Suppressor macrophage treated with lipopolysaccharide for 1 hour (primary cell): ENCODE measurements at places on chromosomes 3 and 15.

GRCh38 chr3:151792411-151792810 lies 21.5 kb upstream of the AADAC start:
- no peak for DNase-seq

- DNase-seq = no peak
Measured at GRCh38 chr15:71329041-71329440, 213.8 kb downstream of the THSD4 start.

GRCh38 chr3:125069968-125070745 lies 14.4 kb upstream of the HEG1 start:
- no peak for DNase-seq

- DNase-seq = peak; percentile 94
Measured at GRCh38 chr3:43105596-43106292, at the start of gene POMGNT2. Gene POMGNT2, minus strand, starts transcription at chr3:43106079. Its CDS starts 24,648 bp downstream, at chr3:43081431.

DNA sequence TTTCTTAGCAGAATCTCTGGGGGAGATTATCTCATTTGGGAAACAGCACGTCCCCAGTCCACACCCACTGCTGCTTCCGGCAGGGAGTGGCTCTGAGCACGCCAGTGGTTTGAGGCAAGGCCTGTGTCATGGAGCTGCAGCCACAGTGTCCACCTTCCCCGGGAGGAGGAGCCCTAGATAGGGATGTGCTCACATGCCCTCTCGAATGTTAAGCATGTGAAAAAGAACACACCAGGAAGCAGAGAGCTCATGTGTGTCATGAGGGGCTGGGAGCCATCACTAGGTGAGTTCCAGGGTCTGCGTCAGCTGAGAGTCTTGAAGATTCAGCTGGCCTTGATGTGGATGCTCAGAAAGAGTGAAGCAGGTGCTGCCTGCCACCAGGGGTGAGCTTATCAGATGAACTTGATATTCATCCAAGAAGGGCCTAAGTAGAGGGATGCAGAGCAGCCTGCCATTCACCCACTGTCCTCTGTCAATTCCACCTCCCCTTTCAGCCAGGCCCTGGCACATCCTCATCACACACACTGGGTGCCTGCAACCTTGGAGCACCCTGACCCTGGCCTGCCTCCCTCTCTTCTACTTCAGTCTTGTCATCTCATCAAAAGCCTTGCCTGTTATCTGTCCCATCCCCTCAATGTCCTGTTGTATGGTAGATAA lies 16.3 kb downstream of the ITGA11 start:
- DNase-seq = no peak

GRCh38 chr3:183537295-183537730 lies 18.2 kb downstream of the KLHL6 start:
- peak; percentile 97 for DNase-seq

- DNase-seq = no peak
Measured at GRCh38 chr15:55775316-55775715, 32.4 kb upstream of the PRTG start.

DNA sequence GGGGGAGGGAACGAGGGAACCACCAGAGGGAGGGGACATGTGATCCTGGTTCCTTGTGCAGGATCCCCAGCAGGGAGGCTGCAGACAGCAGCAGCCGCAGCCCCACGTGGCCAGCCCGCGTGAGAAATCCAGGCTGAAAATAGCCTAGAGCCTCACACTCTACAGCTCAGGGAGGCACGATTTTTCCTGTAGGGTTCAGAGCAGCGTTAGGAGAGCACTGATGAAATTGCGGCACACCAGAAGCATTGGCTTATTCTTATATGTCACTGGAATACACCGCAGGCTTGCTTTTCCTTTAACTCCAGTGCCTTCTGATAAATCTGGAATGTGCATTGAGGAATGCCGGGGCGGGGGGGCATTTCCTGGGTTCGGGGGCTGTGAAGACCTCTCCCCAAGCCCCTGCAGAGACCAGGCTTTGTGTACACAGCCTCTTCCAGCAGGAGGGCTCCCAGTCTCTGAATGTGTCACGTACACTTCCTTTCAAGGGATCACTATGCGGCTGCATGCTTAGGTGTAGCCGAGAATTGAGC lies 193.0 kb downstream of the ATP10A start:
- DNase-seq = peak; percentile 20

GRCh38 chr15:74817370-74817737 lies 4.7 kb downstream of the LMAN1L start:
- DNase-seq = no peak

DNA sequence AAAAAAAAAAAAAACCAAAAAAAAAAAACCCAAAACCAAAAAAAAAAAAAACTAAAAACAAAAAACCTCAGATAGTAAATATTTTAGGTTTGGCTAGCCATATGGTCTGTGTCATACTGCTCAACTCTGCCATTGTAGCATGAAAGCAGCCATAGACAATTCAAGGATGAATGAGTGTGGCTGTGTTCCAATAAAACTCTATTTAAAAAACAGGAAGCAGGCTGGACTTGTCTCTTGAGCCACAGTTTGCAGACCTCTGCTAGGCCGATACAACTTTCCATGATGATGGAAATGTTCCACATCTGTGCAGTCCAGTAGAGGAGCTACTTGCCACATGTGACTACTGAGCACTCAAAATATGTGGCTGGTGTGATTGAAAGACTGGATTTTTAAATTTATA lies 11.1 kb downstream of the EFCAB12 start:
- peak; percentile 36 for DNase-seq
